ENCODE measurements at places on chromosomes 4 and X.
A peak's percentile ranks its signal among the peaks of the same experiment; 100 is the strongest.

- no peak for DNase-seq
Observed at GRCh38 chrX:46918434-46918833, 6.2 kb downstream of the JADE3 start.

- DNase-seq = no peak
Observed at GRCh38 chr4:36917413-36917812, 327.1 kb upstream of the NWD2 start.

DNA sequence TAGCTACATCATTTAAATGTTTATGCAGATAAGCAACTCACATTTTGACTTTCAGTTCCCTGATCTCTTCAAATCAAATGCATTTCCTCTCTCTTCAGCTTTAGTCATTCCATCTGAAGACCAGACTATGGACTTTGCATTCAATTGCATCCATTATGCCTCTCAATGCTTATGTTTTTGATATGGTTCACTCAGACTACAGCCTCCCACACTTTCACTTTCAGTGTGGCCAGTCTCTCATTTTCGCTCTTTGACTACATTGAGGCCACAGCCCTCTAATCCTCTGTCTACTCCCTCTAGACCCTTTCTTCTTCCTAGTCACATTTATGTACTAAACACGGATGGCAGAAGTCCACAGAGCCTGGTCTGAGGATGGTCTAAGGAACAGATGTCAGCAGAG is 24.5 kb upstream of the VEGFC start:
- DNase-seq = no peak

- DNase-seq = no peak
Observed at GRCh38 chr4:156892805-156893204, 78.8 kb downstream of the PDGFC start.

- DNase-seq = no peak
Observed at GRCh38 chr4:169231647-169232262, 39.0 kb downstream of the SH3RF1 start.

GRCh38 chr4:30720021-30720660 is at the start of gene PCDH7:
Gene PCDH7, plus strand, starts transcription at chr4:30720369. Its CDS starts 1,054 bp downstream, at chr4:30721423.
- peak; percentile 29 for DNase-seq

DNA sequence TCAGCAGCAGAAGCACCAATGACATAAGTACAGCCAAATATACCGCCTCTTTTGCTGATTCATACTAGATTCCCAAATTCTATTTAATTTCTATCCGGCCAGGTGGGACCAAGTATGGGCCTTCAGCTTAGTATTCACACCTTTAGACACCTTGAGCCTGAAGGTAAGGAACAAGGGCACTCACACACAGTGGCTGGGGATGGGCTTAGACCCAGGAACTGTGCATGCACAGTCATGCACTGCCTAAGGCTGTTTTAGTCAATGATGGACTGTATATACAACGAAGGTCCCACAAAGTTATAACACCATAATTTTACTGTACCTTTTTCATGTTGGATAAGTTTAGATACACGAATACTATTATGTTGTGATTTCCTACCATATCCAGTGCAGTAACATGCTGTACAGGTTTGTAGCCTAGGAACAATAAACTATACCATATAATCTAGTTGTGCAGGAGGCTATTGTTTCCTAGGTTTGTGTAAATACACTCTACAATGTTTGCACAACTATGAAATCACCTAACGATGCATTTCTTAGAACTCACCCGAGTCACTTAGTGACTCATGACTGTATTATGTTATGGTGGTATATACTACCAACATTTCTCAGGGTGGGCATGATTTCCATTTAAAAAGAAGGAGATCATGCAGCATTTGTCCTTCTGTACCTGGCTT is 9.7 kb upstream of the CLNK start:
- no peak for DNase-seq

DNA sequence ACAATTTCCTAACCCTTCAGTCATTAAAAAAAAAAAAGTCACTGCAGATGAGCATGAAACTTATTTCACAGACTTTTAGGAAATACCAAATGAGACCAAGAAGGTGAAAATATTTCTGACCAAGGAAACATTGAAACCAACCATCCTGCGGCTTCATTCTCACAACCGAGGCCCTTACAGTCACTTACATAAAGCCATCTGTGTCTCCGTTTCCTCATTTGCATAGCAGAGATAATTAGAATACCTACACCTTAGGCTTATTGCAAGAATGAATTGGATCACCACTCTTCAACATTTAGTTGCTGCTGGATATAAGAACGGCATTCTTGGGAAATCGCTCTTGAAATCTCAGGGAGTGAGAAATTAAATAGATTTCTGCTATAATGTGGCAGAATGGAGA is 356.2 kb downstream of the HS3ST1 start:
- DNase-seq = no peak

DNA sequence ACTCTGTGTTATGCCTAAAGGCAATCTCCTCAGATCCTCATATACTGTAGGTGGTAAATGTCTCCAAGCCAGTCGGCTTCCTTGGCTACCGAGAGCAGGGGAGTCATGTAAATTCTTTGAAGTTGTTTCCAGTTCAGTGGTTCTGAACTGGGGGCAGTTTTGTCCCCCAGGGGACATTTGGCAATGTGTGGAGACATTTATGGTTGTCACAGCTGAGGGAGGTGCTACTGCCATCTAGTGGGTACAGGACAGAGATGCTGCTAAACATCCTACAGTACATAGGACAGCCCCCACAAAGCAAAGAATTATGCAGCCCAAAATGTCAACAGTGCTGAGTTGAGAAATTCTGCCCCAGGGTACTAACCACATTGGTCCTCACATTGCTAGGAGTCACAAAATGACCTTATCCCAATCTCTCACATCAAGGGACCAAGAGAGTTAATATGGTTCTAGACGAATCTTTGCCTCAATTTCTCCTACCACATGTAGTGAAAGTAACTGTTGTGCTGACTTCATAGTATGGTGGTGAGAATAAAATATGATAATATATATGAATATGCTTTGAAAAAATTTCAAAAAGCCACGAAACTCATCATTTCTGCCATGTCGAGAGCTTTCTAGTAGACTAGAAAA is 104.4 kb upstream of the ARHGAP24 start:
- DNase-seq = peak; percentile 4

DNA sequence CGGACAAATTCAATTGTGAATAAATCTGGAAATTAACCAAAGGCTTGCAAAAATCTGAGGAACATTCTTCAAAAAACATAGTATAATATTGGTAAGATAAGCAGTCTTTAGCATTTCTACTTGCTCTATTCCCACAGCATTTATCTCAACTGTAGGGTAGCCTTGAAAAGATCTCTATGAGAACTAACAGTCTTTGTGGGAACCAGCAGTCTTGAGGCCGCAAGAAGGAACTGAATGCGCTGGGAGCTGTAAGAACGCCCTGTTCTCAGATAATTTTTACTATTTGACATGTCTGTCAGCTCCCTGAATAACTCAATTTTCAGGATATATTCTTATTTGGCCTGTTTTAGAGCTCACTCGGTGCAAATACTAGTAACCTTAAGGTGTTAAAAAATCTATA is 519.3 kb upstream of the CXorf51A start:
- no peak for DNase-seq

DNA sequence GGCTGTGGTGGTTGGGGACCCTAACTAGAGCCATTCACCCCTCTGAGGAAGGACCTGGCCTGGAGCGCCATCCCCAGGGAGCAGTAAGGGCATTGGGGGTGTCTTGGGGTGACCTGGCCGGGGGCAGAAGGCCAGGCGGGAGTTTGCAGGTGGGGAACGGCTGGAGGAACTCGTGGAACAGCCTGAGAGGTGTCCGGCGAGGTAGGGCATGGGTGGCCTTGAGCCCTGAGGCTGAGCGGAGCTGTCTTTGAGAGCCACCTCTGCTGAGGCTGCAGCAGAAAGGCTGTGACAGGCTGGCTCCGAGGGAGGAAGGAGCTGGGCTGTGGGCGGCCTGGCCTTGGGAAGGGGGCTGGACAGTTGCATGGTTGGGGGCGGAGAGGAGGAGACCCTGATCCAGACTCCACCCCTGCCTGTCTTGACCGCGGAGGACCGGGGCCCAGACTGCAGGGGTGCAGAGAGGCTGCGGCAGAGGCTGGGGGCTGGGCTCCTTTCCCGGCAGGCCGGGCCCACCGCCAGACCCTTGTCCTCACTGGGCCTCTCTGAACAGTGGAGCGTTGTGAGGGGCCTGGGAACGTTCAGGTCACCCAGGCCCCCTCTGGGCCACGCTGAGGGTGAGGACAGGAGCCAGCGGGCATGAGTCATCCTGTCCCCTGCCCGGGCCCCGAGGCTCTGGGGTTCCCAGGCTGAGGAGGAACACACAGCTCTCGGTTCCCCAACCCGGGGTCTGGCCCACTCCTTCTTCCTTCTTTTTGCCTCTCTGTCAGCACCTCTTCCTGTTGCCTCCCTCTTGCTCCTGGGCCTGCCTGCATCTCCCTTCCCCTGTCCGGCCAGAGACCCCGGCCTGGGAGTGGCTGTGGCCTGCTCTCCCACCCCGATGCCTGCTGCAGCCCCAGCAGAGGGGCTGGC is 8.1 kb downstream of the SH3BP2 start:
- DNase-seq = peak; percentile 88

DNA sequence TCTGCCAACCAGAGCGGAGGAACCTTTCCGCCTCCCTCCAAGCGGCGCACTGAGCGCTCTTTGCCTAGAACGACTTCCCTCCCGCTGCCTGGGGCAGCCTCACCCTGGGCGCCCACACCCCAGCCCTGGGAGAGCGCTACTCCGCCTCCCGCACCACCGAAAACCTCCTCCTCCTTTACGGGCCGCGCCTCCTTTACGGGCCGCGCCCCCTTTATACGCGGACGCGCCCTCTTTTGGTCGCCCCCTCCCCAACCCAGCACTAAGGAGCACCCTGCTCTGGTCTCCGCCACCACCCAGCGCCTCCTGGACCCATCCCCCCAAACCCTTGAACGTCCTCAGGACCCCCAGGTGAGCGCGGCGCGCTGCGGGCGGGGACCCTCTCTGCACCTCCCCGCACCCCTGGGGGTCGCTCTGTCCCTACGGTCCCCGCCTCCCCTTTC is 586 bp upstream of the NSG1 start:
- peak; percentile 17 for DNase-seq

- no peak for DNase-seq
Observed at GRCh38 chr4:7367864-7368277, 66.9 kb downstream of the PSAPL1 start.

DNA sequence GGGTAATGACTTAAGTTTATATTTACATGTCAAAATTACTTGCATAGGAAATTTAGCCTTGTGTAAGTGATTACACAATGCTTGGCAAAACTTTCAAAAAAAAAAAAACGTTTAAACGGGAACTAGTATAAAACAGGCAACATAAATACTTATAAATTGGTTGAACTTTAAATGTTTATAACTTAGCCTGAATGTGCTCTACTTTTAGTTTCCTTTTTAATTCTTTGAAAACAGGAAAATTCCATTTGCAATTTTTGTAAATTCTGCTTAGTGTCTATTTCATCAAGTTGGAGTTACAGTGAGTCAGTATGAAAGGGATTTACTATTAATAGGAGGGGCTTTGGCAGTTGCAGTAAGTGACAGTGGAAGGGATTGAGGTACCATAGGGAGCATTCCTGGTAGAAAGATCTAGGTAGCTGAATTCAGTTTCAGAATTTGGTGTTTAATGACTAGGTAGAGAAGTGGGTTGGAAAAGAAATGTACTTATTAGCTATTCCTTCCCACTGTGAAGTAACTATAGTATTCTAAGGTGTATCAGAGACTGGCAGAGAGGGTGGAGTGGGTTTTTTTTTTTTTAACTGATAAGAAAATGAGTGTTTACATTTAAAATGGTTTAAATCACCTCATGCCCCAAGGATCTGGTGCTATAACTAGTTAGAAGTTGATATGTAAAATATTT is 2.8 kb downstream of the STAG2 start:
- DNase-seq = no peak

DNA sequence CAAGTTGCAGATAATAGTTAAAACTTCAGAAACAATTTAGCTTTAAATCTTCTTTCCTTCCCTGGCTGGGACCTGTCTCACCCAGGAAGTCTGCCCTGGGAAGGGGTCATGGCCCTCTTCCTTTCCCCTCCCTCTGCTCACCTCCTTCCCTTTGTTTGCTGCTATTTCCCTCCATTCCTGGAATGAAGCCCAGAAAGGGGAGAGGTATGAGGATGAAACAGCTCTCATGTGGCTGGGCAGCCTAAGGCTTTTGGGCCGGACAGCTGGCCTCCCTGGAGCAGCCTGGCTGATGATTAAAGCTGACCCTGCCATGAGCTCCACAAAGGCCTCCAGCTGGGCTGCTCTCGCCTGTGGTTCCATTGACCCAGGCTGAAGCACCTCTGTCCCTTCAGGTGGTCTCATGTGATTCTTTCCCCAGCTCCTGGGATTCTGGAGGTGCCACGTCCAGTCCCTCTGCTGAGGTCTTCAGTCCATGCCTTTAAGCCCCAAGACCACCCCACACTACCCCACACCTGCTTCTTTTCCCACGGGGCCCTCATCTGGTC is 202.1 kb downstream of the PTTG2 start:
- DNase-seq = no peak

DNA sequence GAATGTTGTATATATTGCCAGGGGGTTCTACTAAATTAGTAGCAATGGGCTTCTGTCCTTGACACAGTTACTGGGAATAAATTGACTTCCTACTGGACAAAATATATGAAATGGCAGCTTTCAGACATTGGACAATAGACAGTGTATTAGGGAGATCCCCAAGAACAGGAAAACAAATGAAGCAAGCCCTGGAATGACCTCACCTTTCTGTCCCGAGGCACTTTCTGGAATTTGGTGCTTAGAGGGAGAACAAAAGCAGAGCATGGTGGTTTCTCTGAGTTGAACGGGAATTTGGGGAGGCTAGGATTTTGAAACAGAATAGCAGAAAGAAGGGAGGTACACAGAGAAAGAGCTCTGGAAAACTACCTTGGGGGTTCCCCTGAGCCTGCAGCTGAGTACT is 187.7 kb upstream of the MAGEB2 start:
- no peak for DNase-seq

DNA sequence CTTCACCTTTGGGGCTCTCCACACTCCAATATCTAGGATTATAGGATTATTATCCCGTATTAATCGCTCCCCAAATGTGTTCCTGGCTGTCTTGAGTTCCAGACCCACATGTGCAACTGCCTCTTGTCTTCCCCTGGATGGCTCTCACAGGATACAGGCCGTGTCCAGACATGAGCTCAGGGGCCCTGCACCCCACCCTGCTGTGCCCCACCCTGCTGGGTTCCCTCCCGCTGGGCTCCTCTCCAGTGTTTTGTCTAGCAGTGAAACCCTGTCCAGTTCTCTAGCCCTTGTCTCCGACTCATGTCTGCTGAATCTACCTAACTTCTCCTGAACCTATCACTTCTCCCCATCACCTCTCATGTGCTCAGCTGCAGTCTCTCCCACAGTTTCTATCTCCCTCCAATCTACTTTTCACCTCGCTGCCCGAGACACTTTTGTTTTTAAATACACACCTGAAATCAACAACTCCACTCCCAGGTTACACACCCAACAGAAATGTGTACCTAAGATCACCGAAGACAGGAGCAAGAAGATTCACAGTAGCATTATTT is 2.0 kb downstream of the RNF212 start:
- no peak for DNase-seq

GRCh38 chr4:89860971-89861370 is 24.0 kb upstream of the SNCA start:
- DNase-seq = no peak

DNA sequence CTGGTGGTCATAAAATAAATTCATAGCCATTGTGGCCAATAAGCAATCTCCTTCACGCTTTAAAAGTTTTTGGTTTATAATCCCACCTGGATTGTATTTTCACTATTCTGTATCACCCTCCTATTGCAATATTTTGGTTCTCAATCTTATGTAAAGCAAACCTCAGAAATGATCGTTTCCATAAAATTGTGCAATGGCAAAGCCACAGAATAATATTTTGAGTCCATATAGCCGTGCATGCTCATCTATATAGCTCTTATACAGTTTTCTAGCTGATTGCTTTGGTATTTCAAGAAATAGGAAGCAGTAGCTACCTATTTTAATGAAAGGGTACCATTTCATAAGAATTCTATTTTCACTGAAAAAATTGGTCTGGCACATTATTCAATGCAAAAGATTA is 10.0 kb upstream of the HAND2 start:
- no peak for DNase-seq

Measured in large intestine (tissue), 12 donors.